ENCODE measurements at places on chromosomes 7 and 10.

GRCh38 chr7:116540743-116541142 lies 15.9 kb downstream of the CAV1 start:
- DNase-seq: no peak

DNA sequence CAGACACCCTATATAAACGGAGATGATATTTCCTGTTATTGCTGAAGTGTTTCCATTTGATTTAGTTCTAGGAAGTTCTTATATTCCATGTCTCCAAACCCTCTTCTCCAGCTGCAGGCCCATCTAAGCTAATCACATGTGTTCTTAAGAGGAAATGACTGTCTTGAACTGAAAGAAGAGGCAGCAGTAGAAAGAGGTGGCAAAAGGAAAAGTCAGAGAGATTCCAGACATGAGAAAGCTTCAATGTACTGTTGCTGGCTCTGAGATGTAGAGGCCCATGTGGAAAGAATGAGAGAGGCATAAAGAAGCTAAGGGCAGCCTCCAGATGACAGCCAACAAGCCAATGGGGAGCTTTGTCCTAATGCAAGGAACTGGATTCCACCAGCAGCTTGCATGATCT lies 287.2 kb downstream of the GFRA1 start:
- no peak for DNase-seq

GRCh38 chr7:137097111-137097510 lies 228.7 kb downstream of the CHRM2 start:
- DNase-seq: no peak

DNA sequence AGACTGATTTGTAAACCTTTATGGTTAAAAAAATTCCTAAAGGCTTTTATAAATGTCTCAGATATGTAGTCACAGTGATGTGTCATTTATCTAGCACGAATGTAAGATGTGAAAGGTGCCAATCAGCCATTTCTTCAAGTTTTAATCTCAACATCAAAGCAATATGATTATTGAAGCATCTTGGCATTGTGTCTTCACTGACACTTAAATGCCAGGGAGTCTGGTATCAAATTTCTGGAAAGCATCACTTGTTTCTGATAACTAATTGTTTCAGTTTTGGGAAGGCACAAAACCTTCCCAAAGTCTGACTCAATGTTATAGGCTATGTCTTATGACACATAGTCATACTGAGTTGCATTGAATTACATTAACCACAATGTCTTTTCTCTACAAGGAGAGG lies 492.0 kb upstream of the CNTNAP2 start:
- DNase-seq: no peak

GRCh38 chr7:19011212-19011611 lies 106.2 kb downstream of the TWIST1 start:
- DNase-seq: no peak

DNA sequence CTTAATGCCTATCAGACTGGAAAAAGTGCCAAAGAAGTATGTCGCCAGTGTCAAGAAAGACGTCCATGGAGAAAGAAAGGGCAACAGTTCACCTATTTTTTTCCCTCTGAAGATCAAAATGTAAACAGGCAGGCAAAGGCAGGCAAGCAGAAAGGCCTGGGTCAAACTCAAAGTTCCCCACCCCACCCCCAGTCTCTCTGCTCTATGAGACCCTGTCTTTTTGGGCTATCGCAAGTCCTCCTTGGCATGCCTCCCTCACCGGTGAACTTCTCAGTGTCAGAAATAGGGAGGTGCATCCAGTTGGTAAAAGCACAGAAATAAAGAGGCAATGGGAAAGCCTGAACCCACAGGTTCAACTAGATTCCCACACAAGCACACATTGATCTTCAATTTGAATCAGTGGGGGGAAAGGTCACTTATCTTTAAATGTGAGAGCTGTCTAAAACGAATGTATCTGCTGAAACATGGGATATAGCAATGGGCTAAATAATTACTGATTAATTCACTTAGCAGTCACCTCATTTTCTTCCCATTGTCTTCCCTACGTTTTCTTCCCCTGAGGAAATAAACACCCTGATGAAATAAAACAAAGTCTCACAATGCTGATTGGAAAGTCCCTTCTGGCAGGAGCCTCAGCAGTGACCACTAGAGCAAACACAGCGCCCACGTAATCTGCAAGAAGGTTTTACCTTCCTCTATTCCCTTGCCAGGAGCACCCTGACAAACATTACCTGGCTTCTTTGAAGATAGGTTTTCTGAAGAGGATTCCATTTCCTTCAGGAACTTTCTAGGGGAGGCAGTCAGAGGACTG lies 31.1 kb downstream of the JAZF1 start:
- no peak for DNase-seq

- no peak for DNase-seq
Measured at GRCh38 chr10:8193546-8193945, 139.1 kb downstream of the GATA3 start.

DNA sequence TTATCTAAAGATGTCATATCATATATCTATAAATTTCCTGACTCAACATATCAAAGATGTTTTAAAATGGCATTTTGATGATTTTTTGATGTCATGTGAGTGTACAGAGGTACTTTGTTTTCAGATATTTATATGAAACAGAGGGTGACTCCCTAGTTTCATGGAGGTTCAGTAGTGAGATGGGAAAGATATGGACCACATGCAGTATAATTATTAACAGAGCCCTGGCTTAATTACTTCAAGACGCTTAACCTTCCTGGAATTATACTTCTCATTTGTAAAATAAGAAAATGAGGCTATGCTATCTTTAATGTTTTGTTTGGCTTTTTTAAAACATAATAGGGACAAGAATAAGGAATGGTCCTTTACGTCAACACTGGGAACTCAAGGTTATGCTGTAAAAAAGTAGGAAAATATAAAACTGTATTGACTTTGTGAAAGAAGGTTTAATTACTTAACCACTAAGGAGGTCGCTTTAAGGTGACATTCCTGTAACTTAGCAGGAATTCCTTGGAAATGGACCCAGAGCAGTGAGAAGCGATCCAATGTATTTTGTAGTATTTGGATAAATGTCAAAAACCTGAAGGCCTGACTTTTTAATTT lies 821.0 kb upstream of the IGFBP3 start:
- DNase-seq: no peak

DNA sequence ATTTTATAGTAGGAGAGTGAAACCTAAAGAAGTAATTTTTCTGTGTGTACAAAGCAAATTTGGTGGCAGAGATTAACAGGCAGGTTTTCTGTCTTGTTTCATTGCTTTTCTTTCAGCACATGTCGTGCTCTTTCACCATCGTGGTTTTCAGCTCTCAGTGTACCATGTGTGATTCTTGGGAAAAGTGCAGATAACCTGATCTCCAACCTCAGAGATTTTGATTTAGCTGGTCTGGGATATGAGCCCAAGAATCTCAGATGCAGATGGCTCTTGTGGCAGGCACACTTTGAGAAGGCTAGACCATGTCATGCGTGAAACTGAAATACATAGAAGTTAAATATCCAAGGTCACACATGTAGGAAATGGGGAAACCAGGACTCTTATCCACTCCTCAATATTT lies 317.4 kb downstream of the EXOC4 start:
- no peak for DNase-seq

DNA sequence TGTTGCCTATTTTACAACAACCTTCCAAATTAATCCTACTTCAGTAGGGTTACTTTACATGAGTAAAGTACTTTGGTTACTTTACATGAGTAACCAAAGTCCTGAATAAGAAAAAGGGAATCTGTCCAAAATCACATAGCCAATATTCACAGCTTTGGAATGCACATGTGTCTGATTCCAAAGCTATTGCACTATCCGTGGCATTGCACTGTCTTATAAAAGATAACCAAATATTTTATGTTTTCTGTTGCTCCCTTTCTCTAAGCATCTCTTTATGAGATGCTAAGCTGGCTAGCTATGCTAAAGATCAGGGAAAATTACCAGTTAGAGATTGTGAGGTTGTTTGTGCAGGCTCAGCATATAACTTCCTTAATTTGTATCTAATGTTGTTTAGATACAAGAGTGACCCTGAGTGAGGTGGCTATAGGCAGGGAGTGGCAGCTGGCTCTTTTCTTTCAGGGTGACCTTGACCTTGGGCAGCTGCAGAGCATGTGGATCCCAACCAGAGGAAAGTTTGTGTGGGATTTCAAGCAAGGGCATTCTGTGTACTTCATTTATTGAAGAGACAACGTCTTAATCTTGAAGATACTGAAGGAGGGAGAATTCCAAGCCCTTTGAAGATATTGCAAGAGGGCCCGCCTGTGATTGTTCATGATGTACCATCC lies 366.1 kb upstream of the ANKRD30A start:
- DNase-seq: no peak

- no peak for DNase-seq
Measured at GRCh38 chr7:20260223-20260622, 43.0 kb upstream of the MACC1 start.

GRCh38 chr10:76168437-76168836 lies 737.0 kb downstream of the LRMDA start:
- no peak for DNase-seq

Data from NCI-H748 treated with DMSO at 0.1 percent for 48 hours (cell line).